NAMALWA (cell line): ENCODE measurements at places on chromosomes 3 and 15.

- no peak for DNase-seq
Measured at GRCh38 chr3:55491296-55491816, 4.2 kb upstream of the WNT5A start.

DNA sequence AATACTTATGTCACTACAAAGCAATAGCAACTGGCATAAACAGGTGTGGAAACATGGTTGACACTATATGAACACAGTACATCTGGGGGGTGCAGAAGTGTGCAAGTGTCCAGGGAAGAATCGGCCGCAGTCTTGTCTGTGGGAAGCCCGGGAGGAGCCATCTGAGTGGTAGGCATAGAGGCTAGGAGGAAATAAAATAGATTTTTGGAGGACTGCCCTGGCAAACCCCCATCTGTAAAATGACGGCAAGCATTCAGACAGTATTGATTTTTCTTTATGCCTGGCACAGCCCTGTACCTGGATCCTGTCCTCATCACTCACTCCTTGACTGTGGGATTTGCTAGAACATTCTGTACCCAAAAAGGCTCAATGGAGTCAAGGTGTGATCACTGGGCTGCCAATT lies 31.3 kb downstream of the THSD4 start:
- no peak for DNase-seq

GRCh38 chr15:54810496-54810895 lies 386.2 kb downstream of the RSL24D1 start:
- no peak for DNase-seq

GRCh38 chr3:75049533-75049932 lies 435.1 kb upstream of the CNTN3 start:
- no peak for DNase-seq

GRCh38 chr3:149957361-149958125 lies 13.2 kb downstream of the PFN2 start:
- DNase-seq, result no peak

DNA sequence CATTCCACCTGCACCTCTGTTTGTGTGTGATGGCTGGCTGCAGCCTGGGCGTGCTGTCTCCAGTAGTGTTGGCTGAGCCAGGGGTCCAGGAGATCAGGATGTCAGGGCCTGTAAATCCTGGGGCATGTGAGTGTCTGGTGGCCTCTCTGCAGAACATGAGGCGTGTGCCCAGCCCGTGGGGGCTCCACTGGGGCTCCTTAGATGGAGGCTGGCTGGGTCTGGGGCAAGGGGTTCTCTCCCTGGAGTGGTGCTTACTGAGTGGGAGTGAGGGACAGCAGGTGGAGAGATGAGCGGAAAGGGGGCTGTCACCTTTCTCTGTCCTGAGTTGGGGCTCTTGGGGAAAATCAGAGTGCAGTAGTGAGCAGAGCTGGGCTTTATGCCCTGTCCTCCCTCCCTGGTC lies 152.2 kb downstream of the CHDH start:
- no peak for DNase-seq

- peak; percentile 66 for DNase-seq
Measured at GRCh38 chr15:92883163-92883875, 16.8 kb upstream of the CHD2 start.

DNA sequence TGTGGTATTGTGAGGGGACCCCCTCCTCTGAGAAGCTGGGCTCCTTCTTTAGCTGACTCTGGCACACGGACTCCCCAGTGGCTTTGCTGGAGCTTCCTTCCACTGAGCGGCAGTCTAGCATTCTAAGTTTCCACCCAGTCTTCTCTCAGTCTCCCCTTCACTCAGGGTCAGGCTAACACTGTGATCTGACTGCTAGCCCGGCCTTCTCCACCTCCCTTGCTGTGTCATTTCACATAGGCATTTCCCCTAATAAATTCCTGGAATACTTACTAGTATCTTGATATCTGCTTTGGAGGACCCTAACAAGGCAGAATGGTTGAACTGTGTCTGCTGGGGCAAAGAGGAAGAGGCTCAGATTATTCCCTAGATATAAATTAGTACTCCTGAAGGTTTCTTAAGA lies 106.2 kb upstream of the THBS1 start:
- DNase-seq, result no peak

DNA sequence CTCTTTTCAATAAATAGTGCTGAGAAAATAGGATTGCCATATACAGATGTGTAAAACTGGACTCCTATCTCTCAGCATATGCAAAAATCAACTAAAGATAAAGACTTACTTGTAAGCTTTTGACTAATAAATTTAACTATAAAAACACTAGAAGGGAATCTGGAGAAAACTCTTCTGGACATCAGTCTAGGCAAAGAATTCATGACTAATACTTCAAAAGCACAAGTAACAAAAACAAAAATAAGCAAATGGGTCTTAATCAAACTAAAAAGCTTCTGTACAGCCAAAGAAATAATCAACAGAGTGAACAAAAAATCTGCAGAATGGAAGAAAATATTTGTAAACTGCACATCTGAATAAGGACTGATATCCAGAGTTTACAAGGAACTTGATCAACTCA lies 1122.2 kb downstream of the TBL1XR1 start:
- DNase-seq, result no peak
